ENCODE measurements at places on chromosomes 1 and 21. TPM values are rescaled to one million over a fixed set of nuclear protein-coding genes. Genes with fewer than 3 reads are reported as not detected.

The HES2 gene
- total RNA-seq: 3.4 TPM

The AJAP1 gene
- 0.66 TPM for total RNA-seq

The GNAI3 gene
- 5.9 TPM for total RNA-seq

The C1QC gene
- total RNA-seq: 385 TPM

GRCh38 chr21:44913425-44914175, 7.1 kb downstream of the ITGB2 start:
- peaks cover 13% of the 10 kb centered on the region for H3K4me1 ChIP-seq
- no peaks in the 10 kb centered on the region for H3K27me3 ChIP-seq
- H3K4me3 ChIP-seq: no peak overlapping the region
- peak overlapping the region; percentile 48 for H3K27ac ChIP-seq
- no peaks in the 10 kb centered on the region for H3K36me3 ChIP-seq

- no peaks in the 10 kb centered on the region for H3K36me3 ChIP-seq
- H3K4me1 ChIP-seq: no peaks in the 10 kb centered on the region
- no peak for DNase-seq
- H3K27me3 ChIP-seq: no peaks in the 10 kb centered on the region
- no peak overlapping the region for H3K27ac ChIP-seq
Observed at GRCh38 chr1:86082183-86082582, 74.4 kb downstream of the COL24A1 start.

GRCh38 chr21:34881839-34882371, 167.2 kb downstream of the RUNX1 start:
- peak overlapping the region; percentile 80 for H3K4me3 ChIP-seq
- peak overlapping the region; percentile 97 for H3K27ac ChIP-seq
- H3K36me3 ChIP-seq: no peaks in the 10 kb centered on the region

DNA sequence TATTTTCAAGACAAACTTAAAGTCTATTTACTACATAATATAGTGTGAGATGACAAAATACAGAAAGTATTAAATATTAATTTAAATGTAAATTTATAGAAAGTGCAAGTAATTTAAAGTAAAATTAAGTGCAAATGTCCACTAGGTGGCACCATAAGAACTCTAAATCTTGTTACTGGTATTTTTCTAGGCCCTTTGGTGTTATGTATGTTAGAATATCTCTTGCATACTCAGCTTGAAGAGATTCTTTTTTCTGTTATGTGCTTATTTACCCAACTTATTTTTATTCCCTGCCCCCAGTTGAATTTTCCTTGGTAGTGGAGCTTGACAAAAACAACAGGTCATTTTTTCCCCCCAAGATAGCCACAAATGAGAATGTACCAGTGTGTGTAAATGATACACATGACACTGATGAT, 71.5 kb downstream of the RPS6KC1 start:
- H3K27ac ChIP-seq: no peak overlapping the region
- H3K36me3 ChIP-seq: no peaks in the 10 kb centered on the region
- H3K27me3 ChIP-seq: no peaks in the 10 kb centered on the region
- no peak overlapping the region for H3K4me3 ChIP-seq

GRCh38 chr1:201036188-201036842, 12.8 kb upstream of the KIF21B start:
- no peak overlapping the region for H3K4me3 ChIP-seq
- H3K27ac ChIP-seq: no peak overlapping the region
- DNase-seq: no peak
- H3K36me3 ChIP-seq: no peaks in the 10 kb centered on the region
- no peaks in the 10 kb centered on the region for H3K4me1 ChIP-seq

DNA sequence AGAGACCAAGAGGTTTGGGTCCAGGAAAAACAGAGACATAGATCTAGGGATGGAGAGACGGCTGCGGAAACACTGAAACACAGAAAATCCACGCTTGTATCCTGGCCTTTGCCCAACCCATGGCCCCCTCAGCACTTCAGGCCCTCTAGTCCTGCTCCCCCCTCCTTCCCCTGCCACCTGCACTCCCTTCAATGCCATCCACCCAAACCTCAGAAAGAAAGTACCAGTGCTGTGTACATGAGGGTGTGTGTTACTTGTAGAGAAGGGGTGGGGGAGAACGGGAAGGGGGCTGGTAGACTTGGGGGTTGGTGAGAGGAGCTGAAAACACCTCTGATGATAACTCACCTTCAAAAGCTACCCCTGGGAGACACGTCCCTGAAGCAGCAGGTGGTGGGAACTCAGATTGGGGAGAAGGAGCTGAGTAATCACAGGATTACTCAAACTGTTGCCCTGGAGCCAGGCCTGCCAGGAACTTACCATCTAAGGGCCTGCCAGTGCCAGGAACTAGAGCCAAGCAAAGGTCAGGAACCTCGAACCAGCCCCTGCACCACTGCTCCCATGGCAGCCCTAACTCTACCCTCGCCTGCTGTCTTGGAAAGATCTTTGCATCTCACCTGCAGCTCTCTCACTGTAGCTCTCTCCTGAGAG, 11.5 kb downstream of the RORC start:
- DNase-seq: no peak
- H3K4me3 ChIP-seq: no peak overlapping the region
- no peaks in the 10 kb centered on the region for H3K4me1 ChIP-seq
- no peaks in the 10 kb centered on the region for H3K27me3 ChIP-seq
- peak overlapping the region; percentile 17 for H3K27ac ChIP-seq

- H3K4me3 ChIP-seq: no peak overlapping the region
- no peak for DNase-seq
- H3K4me1 ChIP-seq: no peaks in the 10 kb centered on the region
- no peaks in the 10 kb centered on the region for H3K27me3 ChIP-seq
Observed at GRCh38 chr1:48676822-48677221, 99.9 kb downstream of the BEND5 start.

GRCh38 chr1:12124693-12125421, 41.9 kb upstream of the TNFRSF1B start:
- H3K27ac ChIP-seq: peak overlapping the region; percentile 58
- H3K27me3 ChIP-seq: no peaks in the 10 kb centered on the region
- H3K36me3 ChIP-seq: no peaks in the 10 kb centered on the region
- no peaks in the 10 kb centered on the region for H3K4me1 ChIP-seq
- peak; percentile 66 for DNase-seq

GRCh38 chr1:64196074-64196870, 7.2 kb upstream of the UBE2U start:
- no peak overlapping the region for H3K4me3 ChIP-seq
- no peaks in the 10 kb centered on the region for H3K27me3 ChIP-seq
- no peak overlapping the region for H3K27ac ChIP-seq

DNA sequence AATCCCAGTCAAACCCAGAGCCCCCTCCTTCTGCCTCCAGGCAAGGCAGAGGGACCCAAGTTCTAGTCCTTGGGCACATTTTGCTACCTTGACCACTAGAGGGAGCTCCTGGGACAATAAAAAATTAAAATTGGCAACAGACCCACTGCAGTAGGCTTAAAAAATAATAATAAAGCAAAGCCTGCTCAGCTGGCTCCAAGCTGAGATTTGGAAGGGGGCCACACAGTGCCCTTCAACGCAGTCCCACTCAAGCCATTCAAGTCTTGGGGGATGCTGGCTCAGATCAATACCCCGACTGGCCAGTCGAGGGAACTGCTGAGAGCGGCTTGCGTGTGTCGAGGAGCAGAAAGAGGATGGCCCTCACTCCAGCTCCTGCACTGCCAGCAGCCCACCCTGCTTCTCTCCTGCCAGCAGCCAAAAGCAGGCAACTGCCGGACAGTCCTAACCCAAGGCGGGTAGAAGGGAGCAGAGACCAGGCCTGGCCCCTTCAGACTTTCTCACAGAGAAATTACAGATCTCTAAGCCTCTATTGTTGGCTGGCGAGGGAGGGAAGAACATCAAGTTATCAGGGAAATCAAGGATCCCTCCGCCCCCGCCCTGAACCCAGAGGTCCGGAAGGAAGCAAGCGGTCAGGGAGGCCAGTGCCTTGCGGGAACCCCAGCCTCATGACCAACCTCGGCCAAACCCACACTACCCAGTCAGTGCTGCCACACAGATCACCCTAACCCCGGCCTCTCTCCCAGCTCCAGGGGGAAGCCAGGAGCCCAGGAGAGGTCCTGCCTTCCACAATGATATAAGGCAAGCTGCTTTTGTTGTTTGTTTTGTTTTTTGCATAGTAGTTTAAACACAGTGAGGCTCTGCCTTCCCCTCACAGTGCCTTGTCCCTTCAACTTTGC, 4.9 kb upstream of the ALDH4A1 start:
- H3K27ac ChIP-seq: peak overlapping the region; percentile 85
- peak overlapping the region; percentile 12 for H3K4me3 ChIP-seq
- no peaks in the 10 kb centered on the region for H3K4me1 ChIP-seq
- H3K27me3 ChIP-seq: no peaks in the 10 kb centered on the region
- H3K36me3 ChIP-seq: no peaks in the 10 kb centered on the region
- peak; percentile 68 for DNase-seq
